Common myeloid progenitor, CD34-positive (primary cell): ENCODE measurements at places on chromosomes 1 and 21.

- DNase-seq: no peak
These were observed at the start of gene P3R3URF for GRCh38 chr1:46176211-46176865. Gene P3R3URF (minus strand): TSS chr1:46176488. CDS start chr1:46176471, 17 bp downstream.

DNA sequence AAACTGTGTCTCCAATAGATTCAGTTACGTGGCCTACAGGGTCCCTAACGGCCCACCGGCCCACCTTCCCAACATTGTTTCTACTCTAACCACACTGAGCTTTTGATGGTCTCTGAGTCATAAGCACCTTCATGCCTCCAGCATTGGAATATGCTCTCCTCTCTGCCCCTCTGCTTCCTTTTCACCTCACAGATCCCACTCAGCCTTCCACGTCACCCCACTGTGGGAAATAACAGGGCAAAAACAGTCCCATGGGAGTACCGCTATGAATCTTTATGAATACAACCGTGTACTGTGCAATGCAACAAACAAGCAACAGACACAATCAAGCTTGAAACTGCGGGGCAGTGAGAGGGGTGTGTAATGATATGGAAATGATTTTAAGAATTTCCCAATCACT is 5.3 kb upstream of the SARS1 start:
- DNase-seq: no peak

DNA sequence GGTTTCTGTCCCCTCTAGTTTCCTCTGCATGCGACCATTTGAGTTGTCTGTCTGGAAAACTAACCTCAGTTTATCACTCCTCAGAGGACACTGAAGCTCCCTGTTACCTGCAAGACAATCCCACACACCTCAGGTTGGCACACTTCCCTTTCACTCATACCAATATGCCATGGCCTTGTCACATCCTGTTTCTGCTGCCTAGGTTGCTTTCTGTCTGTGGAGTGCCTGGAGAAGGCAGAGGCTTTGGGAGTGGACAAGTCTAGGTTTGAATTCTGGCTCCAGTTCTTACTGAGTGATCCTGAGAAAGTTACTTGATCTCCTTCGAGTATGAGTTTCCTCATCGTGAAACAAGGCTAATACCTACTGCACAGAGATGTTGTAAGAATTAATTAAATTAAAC is 171.5 kb upstream of the CACYBP start:
- no peak for DNase-seq

DNA sequence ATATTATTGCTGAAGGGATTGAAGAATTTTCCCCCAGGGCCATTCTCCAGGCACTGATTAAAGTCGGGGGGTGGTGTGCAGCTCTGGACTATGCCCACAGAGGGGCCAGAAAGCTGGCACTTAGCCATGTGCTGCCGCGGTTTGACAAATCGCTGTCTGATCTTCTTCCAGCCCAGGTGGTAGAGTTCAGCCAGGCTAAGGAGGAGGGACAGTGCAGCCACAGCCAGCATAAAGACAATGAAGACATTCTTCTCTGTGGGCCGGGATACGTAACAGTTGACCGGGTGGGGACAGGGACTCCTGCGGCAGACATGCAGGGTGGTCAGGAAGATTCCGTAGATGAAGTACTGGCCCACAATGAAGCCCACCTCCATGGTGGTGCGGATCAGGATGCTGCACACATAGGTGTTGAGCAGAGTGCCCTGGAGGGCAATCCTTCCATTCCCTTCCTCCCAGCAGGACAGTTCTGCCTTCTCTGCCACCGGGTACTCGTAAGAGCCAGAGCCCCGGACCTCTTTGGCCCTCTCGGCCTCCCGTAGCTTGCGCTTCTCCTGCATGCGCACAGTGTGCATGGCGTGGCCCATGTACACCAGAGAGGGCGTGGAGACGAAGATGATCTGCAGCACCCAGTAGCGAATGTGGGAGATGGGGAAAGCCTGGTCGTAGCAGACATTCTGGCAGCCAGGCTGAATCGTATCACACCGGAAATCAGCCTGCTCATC is 1.9 kb downstream of the GJA5 start:
- DNase-seq: no peak

- no peak for DNase-seq
These were observed 1144.3 kb upstream of the NCAM2 start for GRCh38 chr21:19853709-19854575.

DNA sequence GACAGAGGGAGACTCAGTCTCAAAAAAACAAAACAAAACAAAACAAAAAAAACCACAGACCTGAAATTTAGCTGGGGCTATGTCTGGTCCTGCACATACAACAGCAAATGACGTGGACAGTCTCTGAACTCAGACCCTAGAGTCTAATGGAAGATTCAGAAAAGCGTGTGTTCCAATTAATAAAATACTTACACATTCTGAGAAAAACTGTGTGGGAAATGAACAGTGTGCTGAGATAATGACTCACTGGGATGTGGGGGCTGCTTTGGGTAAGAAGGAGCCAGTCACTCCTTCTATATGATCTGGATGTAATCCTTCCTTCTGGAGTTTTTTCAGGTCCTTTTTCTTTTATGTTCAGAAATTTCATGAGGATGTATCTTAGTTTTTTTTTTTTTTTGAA is 29.4 kb downstream of the CLDN14 start:
- no peak for DNase-seq

DNA sequence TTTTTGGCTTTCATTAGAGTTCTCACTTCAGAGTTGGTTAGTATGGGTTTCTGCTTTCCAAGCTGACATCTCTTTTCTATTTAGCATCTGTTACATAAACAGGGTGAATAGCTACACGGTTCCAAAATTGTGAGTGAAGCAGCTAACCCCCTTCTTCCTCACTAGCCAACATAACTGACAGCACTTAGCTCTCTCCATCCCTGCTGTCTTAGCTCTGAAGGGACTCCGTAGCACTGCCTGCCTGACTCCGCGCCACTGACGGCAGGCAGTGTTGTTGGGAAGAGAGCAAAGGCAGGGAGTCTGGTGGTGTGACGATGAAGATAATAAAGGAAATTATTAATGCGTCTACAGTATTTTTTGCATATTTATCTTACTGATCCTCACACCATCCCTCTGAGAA is 247.0 kb downstream of the PTBP2 start:
- no peak for DNase-seq

DNA sequence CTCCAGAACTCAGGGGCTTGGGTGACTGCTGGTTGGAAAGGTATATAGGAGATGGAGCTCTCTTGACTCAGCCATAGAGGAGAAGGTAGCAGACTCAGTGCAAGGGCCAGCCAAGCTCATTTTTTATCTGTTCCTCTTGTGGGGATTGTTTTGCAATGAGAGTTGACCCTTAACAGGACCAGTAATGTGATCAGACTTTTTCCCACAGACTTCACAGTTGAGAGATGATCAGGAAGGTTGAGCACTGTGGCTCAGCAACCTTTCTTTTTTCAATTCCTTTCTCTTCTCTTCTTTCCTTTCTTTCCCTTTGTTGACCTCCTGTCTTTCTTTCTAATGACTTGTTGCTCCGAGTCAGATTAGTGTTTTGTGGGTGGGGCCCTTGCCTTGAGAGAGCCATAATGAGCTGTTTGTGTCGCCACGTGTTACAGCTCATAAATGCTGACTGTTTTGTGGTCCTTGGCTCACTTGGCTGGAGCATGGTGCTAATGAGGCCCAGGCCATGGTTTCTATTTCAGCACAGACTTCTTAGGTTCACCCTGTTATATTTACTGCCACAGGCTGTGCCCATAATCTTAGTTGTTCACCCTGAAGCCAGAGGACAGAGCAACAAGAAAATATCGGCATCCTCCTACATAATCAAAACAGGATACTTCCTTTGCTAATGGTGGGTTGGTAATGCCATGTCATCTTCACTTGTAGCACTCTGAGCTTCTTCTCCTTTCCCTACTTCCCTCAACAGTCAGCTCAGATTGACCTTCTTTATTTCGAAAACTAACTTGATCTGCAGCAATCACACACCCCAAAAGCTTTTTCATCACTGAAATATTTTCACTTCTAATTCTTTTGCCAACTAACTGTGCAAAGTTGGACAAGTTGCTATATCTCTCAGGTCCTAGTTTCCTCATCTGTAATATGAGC is 13.9 kb downstream of the ADAM30 start:
- DNase-seq: no peak

- DNase-seq: no peak
These were observed 130.7 kb downstream of the MACF1 start for GRCh38 chr1:39335216-39335615.

DNA sequence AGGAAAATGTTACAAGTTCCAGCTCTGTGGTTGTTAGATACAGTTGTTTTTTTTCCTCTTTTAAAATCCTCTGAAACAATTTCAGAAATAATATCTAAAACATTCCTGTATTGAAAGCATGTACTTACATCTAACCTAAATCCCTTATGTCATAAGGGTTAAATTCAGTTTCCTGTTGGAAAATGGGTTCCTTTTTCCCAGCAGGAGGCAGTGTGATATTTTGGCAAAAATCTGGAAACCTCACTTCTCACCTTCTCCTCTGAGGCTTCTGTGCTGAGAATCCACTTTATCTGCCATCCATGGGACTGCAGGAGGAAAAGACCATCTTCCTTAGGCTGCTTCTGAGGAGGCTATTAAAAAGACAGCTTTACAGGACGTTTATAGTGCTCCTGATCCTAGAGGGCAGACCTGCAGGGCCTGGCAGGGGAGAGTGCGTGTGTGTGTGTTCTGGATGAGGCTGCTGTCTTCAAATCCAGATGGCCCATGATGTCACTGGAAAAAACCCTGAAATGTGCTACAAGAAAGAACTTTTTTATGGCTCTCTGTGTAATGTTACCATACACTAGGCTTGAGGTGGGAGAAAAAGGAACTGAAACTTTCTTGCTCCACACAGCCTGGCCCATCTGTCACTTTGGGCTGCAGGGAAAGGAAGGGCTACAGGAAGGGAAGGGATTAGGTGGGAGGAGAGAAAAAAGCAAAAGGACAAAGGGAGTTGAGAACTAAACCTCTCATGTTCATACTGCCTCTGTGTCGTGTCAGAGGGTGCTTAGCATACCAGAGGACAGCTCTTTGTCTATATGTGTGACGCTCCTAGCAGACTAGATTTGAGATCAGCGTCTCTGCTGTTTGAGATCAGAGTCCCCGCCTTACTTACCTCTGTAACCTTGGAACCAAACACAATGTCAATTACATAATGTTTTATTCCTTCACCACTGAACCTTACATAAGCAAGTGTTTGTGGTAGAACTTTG is 379.2 kb upstream of the SPAG17 start:
- no peak for DNase-seq

GRCh38 chr1:245444945-245445344 is 290.2 kb downstream of the KIF26B start:
- DNase-seq: no peak

- DNase-seq: no peak
These were observed 10.4 kb upstream of the SNAPIN start for GRCh38 chr1:153648000-153648643.

DNA sequence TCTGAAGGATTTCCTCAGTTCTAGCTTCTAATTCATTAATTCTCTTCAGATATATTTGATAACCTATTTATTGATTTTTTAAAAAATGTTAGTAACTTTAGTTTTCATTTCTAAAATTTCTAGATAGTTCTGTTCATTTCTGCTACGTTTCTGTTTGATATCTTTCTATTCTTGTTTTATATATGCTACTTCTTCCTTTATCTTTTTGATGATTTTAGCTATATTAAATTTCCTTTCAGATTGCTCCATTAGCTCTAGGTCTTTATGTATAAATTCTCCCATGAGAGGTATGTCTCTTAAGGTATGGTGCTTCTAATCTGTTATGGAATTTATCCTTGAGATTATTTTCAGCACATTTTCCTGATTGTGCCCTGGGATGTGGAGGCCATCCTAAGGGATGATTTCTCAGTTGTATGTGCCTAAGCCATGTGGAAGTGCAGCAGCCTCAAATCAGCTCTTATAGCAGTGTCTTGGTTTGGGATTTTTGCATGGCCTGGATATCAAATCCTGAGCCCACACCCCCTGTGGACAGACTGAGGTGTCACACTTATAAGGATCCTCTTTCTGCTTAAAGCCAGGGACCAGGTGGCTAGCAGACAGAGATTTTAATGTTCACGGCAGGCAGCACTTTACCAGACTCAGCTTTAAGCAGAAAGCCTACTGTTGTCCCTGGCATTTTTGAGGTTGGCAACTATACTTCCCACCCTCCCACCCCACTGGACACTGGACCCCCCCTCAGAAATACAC is 6.2 kb upstream of the KCNQ4 start:
- no peak for DNase-seq

- DNase-seq: no peak
These were observed 17.8 kb downstream of the LBR start for GRCh38 chr1:225410036-225410435.

GRCh38 chr1:52503706-52504105 is 49.2 kb downstream of the TUT4 start:
- no peak for DNase-seq

DNA sequence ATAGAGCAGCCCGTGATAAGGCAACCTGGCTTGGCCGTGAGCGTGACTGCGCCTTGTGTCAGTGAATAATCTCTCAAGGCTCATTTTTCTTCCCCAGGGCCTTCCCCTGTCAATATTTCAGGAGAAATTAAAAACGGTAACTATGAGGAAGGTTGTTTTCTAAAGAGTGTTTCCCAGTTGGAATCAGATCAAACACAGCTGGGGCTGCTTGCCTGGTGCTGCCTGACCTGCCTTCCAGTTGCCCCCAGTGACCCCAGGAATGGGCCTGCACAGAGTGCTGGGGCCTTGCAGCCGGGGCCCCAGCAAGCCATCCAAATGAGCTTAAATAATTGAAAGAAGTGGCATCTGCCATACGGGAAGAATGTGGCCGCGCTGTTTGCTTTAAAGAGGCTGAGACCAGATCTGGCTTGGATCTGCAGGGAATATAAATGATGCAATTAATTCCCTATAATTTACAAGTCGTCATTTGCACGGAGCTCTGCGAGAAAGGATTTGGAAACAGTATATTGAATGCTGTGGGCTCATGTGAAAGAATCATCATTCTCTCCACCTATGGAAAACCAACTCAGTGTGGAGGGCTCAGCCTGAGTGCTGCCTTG is 203.9 kb downstream of the C1orf94 start:
- no peak for DNase-seq

DNA sequence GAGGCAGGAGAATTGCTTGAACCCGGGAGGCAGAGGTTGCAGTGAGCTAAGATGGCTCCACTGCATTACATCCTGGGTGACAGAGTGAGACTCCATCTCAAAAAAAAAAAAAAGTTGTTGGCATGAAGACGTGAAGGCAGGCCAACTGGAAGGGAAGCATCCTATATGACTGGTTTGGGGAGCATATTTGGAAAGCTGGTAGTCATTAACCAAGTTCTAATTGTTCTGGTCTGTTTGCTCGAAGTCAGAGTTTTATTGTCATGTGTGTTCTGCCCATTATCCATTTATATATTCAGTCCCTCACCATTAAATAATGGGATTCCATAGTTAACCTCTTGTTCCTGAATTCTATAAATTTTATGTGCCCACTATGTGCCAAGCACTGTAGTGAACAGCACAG is 3.3 kb upstream of the GLRX2 start:
- no peak for DNase-seq
